ENCODE measurements at places on chromosomes 12 and 14. TPM values are rescaled to one million over a fixed set of nuclear protein-coding genes. Genes with fewer than 3 reads are reported as not detected.

DNA sequence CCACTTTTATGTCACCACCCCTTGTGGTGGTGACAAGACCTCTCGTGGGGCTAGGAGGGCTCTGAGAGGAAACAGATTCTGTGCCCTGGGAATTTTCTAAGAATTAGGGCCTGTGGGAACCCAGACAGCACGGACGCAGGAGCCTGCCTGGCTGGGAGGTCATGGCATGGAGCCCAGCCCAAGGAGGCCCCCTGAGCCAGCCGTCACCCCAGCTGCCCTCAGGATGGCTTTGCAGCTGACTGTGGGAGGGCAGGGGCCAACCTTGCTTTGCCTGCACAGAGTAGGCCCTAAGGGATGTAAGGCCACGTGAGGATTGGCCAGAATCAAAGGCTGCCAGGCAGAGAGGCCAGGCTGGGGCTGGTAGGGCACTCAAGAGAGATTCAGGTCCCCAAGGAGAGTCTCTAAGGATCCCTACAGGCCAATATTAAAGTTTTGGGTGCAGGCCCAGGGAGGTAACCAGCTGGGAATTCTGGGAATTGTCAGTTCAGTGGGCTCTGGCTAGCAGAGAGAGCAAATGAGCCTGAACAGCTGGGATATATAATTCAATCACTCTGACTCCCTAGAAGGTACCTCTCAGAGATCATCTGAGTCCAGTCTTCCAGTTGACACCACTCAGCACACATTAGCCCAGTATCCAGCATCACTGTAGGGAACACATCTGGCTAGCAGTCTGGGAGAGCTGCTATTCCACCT is 6.4 kb downstream of the LTBP2 start:
- DNase-seq: peak; percentile 45

DNA sequence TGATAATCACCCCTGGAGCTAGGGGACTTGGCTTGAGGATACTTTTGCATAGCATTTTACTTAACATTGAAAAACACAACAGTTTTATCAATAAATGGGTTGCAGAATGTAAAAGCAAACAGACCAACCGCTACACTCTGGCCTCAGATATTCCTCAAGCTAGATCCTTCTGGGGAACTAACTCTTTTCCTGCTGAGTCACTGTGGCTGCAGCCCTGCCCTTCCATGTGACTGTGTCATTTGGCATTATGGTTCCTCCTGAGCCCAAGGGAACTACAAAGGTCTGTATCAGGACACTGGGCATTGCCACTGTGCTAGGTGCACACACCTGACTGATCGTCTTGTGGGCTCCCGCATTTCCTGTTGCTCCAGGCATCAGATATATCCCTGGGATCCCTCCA is 56.6 kb downstream of the TTC9 start:
- peak; percentile 62 for DNase-seq

The OAS2 gene
- total RNA-seq: 2.3 TPM

DNA sequence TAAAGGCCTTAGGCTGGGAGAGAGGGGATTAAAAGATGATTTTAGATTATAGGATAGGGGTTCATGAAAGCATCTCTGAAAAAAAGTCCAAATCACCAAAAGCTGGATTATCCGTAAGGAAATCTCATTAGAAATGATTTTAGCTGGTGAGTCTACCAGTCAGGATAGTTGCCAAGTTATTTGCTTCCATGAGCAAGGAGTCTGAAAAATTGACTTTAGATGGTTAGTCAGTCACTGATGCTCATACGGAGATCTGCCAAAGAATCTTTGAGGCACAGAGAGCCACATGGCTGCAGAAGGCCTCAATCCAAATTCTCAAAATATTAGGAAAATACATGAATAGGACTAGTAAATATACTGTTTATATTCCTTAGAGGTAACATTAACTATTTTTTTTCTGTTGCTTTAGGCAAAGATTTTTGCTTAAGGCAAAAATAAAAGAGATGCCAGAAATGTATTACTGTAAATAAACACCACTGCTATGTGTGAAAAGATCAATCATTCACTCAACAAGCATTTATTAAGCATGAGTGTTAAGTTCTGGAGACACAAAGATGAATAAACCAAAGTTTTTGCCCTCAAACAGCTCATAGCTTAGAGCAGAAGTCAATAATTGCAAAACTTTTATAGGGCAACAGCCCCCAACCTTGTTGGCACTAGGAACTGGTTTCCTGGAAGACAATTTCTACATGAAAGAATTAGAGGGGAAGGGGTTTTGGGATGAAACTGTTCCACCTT is 105.2 kb downstream of the BBS10 start:
- peak; percentile 74 for DNase-seq

GRCh38 chr12:104180374-104180773 is 35.2 kb upstream of the TXNRD1 start:
- DNase-seq: peak; percentile 15

- DNase-seq: peak; percentile 51
These were observed 76.1 kb downstream of the MYF5 start for GRCh38 chr12:80792861-80793260.

DNA sequence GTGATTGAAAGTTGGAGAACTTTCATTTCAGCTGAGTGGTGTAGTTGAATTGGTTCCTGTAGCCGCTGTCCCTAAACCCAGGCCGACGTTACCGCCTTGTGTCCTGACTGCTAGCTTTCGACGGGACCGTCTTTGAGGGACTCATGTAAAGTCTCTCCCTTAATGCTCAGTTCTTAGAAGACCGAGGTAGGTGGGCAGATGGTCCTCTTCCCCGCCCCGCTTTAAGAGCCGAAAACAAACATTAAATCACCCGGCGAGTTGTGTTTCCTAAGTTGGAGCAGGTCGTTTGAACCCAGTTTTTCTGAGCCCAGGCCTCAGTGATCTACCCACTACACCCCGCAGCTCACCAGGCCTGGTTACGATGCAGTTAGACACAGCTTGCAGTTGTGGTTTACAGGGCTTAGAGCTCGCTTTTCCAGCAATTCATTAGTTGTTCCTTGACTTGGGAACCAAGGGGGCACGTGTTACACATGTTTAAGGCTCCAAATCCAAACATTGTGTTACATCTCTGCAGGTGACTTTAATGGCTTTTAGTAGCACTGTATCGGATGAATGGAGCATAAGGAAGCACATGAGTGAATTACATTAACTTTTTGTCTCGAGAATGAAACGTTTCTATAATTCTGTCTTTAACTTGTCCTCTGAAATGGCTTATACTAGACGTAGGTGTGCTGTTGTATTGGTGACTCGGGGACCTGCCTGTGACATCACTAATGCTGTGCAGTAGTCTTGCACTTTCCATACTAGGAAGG is 790 bp downstream of the NEDD1 start:
- peak; percentile 39 for DNase-seq

- no peak for DNase-seq
These were observed 191.6 kb upstream of the NUDT4 start for GRCh38 chr12:93186131-93186530.

Measured in fibroblast of lung (primary cell).